ENCODE measurements at places on chromosomes 5 and 9.

DNA sequence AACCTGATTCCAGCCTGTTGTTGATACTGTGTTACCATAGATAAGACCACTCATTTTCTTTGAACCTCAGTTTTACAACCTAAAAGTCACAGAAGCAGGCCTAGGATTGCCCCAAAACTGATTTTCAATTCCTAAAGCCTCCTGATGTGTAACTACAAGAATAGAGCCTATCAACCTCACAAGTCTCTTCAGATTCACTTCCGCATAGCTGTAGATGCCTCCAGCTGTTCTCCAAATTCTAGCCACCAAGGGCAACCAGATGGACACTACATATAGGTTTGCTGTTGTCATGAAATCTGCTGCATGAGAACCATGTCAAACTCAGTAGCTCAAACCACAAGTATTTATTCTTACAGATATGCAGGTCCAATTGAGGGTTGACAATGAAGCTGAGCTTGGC is 143.5 kb downstream of the SPATA31D1 start:
- DNase-seq: no peak

GRCh38 chr9:131889437-131890251 is 149.8 kb upstream of the RAPGEF1 start:
- no peak for DNase-seq

DNA sequence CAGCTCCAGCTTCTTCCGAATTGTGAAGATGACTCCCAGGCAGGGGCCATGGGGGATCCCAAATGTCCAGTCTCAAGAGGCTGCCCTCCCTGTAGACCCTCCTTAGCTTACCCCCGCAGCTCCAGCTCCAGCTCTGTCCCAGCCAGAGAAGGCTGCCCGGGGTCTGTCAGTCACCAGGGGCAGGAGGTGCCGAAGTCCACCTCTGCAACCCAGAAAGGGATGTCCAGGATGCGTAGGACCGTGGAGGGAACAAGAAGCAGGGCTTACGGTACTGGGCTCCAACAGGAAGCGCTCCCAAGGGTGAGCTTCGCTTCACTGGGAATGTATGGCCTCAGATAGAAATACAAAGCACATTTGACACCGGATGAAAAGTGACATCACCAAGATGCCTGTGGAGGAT is 6.0 kb downstream of the IPPK start:
- DNase-seq: no peak

DNA sequence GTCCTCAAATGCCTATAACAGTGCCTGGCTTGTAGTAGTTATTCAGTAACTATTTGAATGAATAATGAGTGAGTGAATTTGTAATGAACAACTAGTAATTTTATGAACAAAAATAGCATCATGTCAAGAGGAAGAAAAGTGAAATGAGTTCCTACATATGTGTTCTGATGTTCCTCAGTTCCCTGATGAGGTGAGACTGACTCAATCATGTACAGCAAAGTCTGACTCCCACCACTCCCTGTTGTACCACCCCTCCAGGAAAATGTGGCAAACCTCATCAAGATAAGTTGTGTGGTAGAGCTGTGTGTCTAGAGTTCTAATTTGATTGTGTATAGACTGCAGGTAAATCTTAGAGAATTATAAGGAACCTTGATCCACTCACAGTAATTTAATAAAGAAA is 201.6 kb downstream of the GOLPH3 start:
- no peak for DNase-seq

DNA sequence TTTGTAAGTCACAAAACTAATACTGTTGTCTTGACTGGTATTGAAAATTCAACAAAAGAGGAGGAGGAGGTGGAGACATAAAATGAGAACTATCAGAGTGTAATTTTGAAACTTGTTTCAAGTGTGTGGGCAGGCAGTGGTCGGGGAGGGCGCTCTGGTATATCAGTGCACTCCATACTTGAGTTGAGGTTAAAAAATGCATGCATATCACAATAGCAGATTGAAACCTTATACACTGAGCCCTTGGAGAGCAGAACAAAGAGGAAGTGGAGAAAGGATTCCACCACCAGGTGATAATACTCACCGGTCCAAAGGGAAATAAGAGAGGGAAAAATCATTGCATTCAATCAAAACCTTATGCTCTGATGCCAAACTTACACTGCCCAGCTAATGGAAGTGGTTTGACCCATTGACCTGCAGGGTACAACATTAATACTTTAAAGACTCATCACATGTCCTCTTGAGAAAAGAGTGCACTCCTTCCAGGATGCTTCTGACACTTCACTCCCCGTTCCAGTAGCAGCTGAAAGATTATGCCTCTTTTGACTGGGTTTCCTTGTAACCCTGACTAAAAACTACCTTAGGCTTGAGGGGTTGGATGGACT is 79.5 kb upstream of the FAM169A start:
- DNase-seq: no peak

DNA sequence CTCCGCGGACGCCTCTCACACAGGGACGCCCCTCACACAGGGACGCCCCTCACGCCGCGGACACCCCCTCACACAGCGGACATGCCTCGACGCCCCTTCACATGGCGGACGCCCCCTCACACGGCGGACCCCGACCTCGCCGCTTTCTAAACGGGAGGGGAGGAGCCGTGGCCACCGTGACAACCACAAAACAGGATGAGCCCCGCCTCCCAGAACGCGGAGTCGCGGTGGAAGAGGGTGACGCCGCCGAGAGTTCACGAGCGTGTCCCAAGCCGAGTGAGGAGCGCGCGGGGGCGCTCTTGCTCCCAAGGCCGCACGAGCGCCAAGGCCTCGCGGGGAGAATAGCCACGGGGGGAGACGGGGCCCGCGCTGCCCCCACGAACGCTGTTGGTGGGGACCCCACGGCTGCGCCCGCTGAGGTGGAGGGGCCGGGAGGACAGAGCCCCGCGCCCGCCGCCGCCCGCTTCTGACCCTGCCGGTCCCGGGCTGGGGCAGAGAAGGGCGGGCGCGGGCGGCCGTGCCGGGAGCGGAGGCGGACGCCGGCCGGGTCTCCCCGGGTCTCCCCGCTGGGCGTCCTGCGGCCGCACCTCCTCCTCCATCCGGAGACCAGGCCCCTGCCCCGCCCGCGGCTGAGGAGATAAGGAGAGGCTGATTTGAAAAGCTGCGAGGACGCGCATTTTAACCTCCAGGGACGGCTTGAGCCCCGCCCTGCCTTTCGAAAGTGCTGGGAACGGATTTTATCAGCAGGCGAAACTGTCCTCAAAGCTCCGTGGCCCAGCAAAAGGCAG is 3.9 kb upstream of the NKD2 start:
- no peak for DNase-seq

- no peak for DNase-seq
Observed at GRCh38 chr5:118984602-118985001, 3.7 kb downstream of the DTWD2 start.

- DNase-seq: no peak
Observed at GRCh38 chr5:10409504-10409903, 32.2 kb upstream of the ROPN1L start.

- no peak for DNase-seq
Observed at GRCh38 chr9:120393386-120394057, 186.4 kb downstream of the CDK5RAP2 start.

DNA sequence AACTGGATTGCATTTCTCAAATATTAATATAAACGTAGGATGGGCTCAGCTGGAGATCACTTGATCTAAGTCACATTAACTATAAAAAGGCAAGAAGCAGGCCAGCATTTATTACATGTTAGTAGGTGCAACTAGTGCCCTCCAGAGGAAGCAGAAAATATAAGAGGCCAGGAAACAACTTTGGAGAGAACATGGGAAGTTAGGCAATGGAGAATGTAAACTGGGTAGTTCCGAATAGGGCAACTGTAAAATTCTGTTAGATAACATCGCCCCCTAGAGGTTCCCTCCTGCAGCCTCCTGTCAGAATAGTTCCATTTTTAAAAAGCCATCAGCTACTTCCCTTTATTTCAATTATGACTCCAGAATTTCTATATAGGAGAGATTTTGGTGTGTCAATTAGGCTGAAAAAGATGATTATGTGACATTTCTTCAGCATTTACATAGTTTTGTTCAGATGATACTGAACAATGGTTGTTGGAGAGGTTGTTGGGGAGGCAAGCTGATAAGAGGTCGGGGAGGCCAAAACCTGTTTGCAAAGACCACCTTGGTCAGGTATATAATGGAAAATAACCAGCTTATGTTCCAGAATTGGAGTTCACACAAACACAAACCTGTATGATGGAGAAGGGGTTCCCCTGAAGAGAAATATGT is 22.4 kb downstream of the CCL28 start:
- peak; percentile 85 for DNase-seq

- no peak for DNase-seq
Observed at GRCh38 chr9:127944586-127945218, 7.0 kb upstream of the DPM2 start.

DNA sequence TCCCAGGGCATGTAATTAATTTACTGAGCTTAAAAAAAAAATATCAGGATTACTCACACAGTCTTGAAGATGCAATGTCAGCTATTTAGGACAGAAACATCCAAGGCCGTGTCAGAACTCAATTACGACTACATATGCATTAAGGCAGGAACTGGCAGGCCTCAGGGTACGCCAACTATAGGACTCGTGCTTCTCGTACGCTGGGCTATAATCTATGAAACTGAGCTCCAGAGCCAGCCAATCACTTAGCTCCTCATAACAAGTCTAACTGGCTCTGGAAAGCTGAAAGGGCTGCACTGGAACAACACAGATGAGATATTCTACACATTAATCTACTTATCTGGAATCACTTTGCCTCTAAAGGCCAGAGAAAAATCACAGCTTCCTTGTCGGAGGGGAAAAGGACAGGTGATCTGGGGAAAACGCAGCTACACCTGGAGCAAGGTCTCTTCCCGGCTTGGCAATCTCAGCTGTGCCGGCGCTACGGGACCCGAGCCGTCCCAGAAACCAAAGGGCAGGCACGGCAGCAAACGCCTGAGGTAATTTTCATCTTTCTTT is 212.0 kb downstream of the DEPDC1B start:
- peak; percentile 81 for DNase-seq

- DNase-seq: no peak
Observed at GRCh38 chr5:148465381-148466235, 81.8 kb downstream of the FBXO38 start.

DNA sequence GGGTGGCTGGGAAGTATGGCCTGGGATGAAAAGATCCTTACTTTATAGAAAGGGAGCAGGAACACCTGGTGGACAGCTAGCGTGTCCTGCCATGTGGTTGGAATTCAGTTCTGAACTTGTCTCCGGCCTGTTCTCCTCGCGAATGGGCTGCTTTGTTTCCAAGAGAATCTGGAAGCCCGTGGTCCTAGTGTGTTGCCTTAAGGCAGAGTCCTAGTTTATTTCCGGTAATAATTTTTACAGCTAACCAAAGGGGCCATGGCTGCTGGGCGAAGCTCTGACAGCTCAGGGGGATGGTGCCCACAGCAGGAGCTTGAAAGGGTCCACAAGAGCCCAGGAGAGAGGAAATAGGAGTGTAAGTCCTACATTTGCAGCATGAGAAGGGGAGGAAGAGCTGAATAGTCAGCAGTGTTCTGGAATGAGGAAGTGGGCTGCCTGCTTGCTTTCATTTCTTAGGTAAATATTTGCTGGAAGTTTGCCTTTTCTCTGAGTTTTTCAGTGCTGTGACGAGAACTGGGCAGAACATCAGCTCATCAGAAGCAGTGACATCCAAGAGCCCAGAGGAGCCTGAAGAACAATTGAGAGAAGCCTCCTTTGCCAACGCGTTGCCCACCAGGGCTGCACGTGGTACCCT is 13.1 kb upstream of the IGFBPL1 start:
- peak; percentile 89 for DNase-seq

DNA sequence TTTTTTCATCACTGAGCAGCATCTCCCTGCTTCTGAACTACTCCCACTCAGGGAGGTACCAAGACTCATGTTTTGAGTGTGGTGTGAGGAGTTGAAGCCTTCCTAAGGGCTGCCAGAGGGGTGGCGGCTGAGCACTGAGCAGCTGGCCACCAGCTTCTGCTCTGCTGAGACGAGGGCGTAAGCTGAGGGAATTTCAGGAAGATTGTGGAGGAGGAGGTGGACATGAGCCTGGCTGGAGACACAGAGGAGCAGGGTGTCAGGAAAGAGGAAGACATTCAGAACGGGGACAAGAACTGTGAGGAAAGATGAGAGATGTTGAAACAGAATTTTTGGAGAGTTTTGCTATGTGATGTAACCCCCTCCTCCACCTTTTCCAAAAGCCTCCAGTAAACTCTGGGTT is 7.8 kb downstream of the LCP2 start:
- DNase-seq: no peak
